ENCODE measurements at places on chromosomes 2 and 18. TPM values are rescaled to one million over a fixed set of nuclear protein-coding genes. Genes with fewer than 3 reads are reported as not detected.

Gene GAL3ST2
- total RNA-seq, result not detected

DNA sequence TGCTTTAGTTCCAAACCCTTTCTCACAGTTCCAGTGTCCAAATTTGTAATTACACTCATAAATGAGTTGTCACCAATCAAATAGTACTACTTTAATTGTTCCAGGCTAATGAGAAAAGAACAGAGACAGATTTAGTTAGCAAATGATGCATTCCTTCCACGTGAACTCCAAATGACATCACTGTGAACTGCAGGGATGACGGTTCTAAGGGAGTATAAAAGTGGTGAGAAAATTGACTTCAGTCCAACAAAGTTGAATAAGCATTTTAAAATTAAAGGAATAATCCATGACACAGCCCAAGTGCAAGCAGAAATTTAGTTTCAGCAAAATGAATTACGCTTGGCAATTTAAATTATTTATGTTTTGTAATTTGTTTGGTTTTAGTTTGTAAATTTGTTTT is 102.0 kb upstream of the LRATD1 start:
- DNase-seq, result no peak

- DNase-seq, result no peak
These were observed 18.8 kb upstream of the ALPI start for GRCh38 chr2:232437195-232437571.

DNA sequence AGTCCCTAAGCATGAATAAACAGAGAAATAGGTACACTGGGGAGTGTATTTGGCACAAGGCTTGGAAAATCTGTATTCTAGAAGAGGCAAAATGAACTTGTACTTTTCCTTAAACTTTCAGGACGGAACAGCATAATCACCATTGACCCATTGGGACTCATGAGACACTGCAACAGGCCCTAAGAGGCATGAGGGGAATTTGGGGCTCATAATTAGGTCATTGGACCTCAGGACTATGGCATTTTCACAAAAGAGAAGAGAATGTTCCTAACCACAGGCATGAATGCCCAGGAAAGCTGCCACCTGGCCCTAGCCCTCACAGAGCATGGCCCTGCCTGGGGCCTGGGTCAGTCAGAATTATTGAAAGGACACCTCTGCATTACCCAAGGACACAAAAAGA is 67.9 kb upstream of the PIK3C3 start:
- DNase-seq, result no peak

- no peak for DNase-seq
These were observed 2.9 kb downstream of the ARPC2 start for GRCh38 chr2:218219934-218220333.

DNA sequence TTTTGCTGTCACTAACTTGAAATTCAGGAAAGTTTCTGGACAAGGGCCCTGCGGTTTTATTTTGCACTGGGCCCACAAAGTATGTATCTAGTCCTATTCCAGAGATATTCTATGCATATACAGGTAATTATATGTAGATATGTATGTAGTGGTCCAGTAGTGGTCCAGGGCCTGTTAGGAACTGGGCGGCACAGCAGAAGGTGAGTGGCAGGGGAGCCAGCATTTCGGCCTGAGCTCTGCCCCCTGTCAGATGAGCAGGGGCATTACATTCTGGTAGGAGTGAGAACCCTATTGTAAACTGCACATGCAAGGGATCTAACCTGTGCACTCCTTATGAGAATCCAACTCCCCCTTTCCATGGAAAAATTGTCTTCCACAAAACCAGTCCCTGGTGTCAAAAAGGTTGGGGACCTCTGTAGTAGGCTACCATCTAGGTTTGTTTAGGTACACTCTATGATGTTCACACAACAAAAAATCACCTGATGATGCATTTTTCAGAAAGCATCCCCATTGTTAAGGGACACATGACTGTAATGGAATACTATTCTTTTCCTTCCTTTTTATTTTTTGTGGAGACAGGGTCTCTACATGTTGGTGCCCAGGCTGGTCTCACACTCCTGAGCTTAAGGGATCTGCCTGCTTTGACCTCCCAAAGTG is 2.8 kb upstream of the PPP4R3B start:
- no peak for DNase-seq

DNA sequence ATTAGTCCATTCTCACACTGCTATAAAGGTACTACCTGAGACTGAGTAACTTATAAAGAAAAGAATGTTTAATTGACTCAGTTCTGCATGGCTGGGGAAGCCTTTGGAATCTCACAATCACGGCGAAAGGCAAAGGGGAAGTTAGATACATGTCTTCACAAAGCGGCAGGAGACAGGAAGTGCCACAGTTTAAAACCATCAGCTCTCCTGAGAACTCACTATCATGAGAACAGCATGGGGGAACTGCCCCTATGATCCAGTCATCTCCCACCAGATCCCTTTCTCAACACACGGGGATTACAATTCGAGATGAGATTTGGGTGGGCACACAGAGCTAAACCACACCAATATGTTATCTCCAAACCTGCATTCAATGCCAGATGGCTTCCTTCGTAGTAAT is 716.1 kb downstream of the DCC start:
- DNase-seq, result no peak

DNA sequence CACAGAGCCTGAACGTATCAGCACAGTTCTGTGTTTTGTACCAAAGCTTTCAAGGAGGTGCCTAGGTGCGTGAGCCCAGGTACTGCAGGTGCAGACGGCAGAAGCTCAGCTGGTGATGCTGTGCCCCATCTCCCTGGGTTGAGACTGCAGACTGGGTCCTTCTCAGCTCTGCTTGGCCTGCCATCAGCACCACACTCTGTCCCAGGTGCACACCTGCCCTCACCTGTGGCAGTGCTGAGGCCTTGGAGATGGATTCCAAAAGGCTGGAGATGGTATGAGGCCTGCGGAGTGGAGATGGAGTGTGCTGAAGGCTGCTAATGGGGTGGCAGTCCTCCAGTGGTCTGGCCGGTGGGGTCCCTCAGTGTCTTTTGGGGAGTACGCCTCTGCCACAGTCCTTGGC is 9.3 kb downstream of the LDLRAD4 start:
- no peak for DNase-seq

Gene NTSR2
- total RNA-seq, result not detected

- no peak for DNase-seq
These were observed 26.6 kb downstream of the SALL3 start for GRCh38 chr18:79006106-79006795.

- DNase-seq, result no peak
These were observed 131.7 kb downstream of the BCL2L11 start for GRCh38 chr2:111252436-111252835.

Gene POTEI
- not detected for total RNA-seq

Data from suprapubic skin (tissue), 4 donors.